ENCODE measurements at places on chromosomes 4 and X. TPM values are rescaled to one million over a fixed set of nuclear protein-coding genes. Genes with fewer than 3 reads are reported as not detected.

The MCUB gene
- total RNA-seq = 6.2 TPM

The OTUD6A gene
- total RNA-seq = not detected

The EIF1AX gene
- total RNA-seq = 55.5 TPM

DNA sequence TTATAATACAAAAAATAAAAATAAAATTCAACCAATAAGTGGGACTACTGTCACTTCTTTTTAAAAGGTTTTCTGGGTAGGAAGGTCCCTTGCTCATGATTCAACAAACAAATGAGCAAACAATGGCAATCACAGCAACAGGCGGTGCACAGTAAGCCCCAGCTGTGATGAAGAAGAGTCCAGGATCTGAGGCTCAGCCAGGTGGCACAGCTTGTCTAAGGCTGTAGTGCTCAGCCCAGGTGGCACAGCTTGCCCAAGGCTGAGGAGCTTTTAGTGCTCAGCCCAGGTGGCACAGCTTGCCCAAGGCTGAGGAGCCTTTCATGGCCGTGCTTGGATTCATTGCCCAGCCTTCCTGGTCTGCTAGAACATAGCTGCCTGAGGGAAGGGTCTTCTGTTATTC, 75.0 kb downstream of the ZFYVE28 start:
- H3K27ac ChIP-seq = no peak overlapping the region
- H3K4me3 ChIP-seq = no peak overlapping the region
- DNase-seq = no peak

GRCh38 chr4:153151535-153152455, 52.4 kb upstream of the TRIM2 start:
- no peaks in the 10 kb centered on the region for H3K36me3 ChIP-seq
- no peaks in the 10 kb centered on the region for H3K27me3 ChIP-seq
- no peak overlapping the region for H3K4me3 ChIP-seq

DNA sequence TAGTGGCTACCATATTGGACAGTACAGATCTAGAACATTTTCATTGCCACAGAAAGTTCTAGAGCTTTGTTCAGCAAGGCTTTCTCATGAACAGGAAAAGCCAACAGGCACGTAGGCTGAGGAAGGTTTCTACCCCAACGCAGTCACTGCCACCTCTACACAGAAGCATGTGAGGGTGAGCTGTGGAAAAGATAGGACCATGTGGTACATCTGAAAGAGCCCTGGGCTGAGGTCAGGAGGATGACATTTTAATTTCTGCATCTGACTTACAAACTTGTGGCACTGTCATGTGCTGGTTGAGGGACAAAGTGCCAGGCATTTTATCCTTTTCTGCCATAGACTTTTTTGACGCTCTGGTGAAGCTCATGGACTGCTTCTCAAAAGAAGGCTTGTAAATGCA, 454.2 kb downstream of the BCOR start:
- DNase-seq = no peak
- no peak overlapping the region for H3K27ac ChIP-seq
- H3K4me3 ChIP-seq = no peak overlapping the region
- no peaks in the 10 kb centered on the region for H3K27me3 ChIP-seq
- no peaks in the 10 kb centered on the region for H3K36me3 ChIP-seq

All from hepatocyte (in vitro differentiated cells).